ENCODE measurements at places on chromosomes 12 and 14.

DNA sequence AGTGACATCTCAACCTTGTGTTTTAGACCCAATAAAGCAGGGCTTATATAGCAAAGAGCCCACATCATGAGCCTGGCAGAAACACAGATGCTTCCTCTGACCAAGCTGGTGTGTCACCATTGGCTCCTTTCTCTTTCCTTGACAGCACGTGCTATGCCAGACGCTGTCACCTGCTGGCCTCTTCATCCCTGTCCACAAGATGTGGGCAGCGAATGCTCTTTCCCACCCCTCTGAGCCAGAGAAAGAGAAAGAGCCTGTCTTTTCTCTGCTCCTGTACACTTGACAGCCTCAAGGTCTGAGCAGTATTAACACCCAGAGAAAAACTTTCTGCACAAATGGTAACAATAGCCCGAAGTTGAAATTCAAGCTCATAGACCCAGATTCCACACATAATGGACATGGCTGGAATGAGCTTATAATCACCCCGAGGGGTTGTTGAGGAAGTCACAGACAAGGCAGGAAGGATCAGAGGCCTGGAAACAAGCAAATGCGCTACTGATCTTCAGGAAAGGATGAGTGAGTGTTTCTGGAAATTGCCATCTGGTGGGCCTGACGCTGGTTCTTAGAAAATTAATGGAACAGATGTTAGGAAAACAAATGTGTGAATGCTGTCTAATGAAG is 8.9 kb downstream of the TGFB3 start:
- DNase-seq = no peak

GRCh38 chr12:26434299-26435068 is 239.1 kb downstream of the SSPN start:
- peak; percentile 68 for DNase-seq

DNA sequence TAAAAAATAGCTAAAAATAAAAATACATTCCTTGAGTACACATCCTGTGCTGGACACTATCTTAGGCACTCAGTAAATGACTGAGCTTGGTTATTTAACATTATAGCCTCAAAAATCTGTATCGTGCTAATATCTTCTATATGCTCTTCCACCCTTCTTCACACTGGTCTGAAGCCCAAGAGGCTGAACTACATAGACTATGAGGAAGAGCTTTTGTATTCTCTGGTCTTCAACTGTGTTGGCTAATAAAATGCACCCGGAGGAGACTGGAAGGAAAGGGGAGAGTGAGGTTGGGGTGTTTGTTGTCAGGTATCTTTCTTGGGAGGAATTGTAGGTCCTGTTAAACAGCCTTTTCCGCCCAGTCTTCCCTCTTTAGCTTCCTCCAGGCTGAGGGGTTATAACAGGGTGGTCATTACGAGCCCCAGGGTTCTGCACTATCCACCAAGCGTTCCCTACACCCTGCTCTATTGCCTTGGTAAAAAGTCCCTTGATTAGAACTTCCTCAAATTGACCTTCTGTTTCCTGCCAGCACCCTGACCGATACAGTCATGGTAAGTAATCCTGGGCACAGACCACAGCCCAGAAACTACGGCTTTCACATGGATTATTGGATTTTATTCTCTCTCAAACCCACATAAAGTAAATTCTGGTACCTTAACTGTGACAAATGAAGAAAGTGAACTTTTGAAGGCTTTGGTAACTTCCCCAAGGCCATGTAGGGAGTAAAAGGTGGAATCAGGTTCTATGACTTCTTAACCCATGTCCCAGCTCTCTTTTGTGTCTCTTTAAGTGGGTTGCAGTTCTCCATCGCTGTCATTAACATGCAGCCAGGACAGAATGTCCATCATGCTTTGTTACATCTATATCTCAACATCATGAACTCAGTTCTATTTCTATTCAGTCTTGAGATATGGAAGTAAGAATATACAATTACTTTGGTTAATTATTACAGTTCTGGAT is 71.3 kb downstream of the PTHLH start:
- no peak for DNase-seq

DNA sequence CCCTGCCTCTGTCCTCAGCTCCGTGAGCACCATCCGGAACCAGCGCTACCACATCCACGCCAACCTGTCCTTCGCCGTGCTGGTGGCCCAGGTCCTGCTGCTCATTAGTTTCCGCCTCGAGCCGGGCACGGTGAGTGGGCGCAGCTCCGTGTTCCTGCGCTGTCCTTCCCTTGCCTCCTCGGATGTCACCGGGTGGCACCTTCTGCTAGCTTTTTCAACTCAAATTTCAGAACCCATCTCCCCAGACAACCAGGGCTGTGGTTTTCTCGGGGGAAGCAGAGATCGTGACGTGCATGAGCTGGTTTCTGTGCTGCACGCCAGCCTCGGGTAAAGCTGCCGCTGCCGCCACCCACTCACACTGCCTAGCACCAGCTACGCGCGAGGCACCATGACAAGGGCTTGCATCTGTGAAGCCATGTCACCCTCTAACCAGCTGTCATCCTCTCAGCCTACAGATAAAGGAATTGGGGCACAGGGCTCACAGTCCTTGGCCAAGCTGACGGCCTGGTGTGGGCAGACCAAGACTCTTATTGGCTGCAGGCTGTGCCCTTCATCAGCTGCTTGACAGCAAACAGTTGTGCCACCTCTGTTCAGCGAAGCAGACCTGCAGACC is 152.1 kb downstream of the ADGRD1 start:
- DNase-seq = no peak

GRCh38 chr14:76877871-76878270 is 51.7 kb downstream of the LRRC74A start:
- DNase-seq = no peak

- DNase-seq = no peak
These were observed 345.0 kb downstream of the ATP23 start for GRCh38 chr12:58286353-58286752.

DNA sequence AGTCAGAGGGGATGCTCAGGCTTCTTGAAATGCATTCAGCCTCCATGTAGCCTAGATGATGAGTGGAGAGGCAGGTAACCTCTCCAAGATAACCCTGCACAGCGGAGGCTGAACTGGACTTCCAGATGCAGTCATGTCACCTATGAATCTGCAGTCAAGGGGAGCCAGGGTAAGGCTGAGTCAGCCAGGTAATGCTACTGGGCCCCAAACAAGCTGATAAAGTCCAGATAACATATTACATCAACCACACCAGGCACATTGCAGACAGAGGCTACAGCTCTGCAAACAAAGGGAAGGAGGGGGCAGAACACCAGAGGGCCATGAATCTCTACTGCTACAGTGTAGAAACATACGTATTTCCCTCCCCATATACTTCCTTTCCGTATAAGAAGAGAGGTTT is 14.0 kb downstream of the RNASE9 start:
- no peak for DNase-seq

GRCh38 chr12:54384591-54385041 is at the start of gene ZNF385A:
TSS of gene ZNF385A (minus strand) at chr12:54384733. CDS start at chr12:54384514, 219 bp downstream.
- no peak for DNase-seq

- DNase-seq = no peak
These were observed 55.9 kb downstream of the SLCO1C1 start for GRCh38 chr12:20751046-20751445.

- DNase-seq = peak; percentile 93
These were observed 2.6 kb upstream of the SOCS2 start for GRCh38 chr12:93569656-93570551.

- no peak for DNase-seq
These were observed 100.3 kb downstream of the GTF2A1 start for GRCh38 chr14:81120501-81120900.

GRCh38 chr12:6779708-6780432 is 7.5 kb downstream of the LAG3 start:
- DNase-seq = no peak

DNA sequence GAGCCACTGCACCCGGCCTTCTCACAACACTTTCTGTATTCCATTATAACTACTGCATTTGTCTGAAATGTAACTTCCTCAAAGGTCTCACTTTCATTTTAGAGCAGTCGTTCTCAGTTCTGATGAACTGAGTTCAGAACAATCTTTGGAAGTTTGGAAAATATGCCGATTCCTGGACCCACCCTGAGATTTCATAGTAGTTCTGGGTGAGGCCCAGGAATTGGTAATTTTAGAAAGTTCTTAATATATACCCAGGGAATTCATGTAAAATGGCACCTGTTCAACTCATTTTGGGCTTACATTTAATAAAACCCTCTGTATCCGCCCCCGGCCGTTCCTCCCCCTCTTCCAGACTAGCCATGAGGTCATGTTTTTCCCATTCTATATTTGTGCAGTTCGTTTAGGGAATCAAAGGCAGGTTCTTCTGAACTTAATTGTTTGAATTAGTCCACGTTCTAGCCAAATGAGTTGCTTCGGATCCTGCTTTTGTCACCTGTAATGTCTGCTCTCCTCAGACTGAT is 5.9 kb downstream of the GSG1 start:
- peak; percentile 52 for DNase-seq

DNA sequence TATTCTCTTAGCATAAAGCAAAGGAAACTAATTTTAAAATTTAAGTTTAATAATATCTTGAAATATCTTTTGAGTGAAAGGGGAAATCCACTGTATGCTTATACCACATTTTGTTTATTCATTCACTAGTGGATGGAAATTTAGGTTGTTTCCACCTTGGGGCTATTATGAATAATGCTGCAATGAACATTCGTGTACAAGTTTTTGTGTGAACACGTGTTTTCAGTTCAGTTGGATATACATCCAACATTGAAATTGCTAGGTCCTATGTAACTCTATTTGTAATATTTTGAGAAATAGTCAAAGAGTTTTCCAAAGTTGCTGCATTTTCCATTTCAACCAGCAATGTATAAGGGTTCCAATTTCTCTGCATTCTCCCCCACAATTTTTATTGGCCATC is 83.7 kb upstream of the ETV6 start:
- DNase-seq = no peak

Data from LoVo (cell line).